ENCODE measurements at places on chromosomes 13 and 19.

GRCh38 chr19:17103177-17103576 lies 27.6 kb downstream of the MYO9B start:
- no peak for DNase-seq

DNA sequence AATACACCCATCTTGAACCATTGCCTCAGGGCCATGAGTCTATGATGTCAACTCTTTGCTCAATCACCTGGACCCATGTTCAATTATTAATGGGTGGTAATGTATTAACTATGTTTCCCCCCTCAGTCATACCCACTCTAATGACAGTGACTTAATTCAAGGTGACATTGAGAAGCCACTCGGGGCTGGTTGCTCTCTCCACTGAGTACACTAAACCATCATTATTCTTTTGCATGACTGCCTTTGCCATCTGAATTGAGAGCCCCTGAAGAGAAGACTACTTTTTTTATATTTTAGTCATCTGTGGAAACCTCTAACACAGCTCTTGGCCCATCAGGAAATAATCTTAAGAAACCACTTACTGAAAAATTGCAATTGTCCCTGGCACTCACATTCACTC lies 139.2 kb upstream of the SOX21 start:
- DNase-seq, result no peak

- DNase-seq, result no peak
These were observed 25.4 kb upstream of the GPR12 start for GRCh38 chr13:26785838-26786630.

GRCh38 chr13:78958006-78958405 lies 299.1 kb upstream of the OBI1 start:
- no peak for DNase-seq

DNA sequence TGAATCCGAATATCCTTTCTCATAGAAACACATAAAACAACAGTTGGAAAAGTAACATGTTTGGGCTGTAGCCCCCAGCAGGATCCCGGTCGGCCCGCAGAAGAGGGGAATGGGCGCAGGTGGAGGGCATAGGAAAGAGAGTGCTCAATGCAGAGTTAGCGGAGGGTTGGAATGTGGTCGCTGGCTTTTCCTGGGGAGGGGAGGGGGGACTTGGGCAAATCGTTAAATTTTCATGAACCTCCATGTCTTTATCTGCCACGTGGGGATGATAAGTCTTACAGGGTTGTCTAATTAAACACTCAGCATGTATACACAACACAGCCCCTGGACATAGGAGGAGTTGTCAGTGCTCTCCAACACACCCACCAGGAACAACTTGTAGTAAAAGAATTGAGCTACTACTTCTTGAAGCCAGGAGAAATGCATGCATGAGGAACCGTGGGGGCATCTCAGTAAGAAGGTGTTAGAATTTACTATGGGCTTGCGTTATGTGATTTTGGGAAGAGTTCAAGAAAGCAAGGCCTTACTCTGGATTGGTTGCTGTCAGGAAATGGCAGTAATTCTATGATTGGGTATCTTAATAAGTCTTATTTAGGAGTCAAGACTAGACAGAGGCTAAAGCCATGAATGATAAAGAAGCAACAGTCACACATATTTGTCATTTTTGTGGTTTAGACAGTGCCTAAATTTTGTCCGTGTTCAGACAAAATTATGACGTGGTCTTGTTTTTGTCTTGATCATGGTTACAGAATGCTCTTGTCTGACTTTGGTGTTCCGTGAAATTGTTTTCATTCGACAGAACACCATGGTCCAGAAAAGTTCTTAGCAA lies 671 bp upstream of the SLC46A3 start:
- no peak for DNase-seq

- DNase-seq, result no peak
These were observed at the start of gene MEIS3 for GRCh38 chr19:47419030-47419783. Gene MEIS3, minus strand, starts transcription at chr19:47419527. Its CDS starts 446 bp downstream, at chr19:47419081.

- DNase-seq, result no peak
These were observed 20.7 kb downstream of the POMP start for GRCh38 chr13:28679628-28680027.

GRCh38 chr13:19888799-19889198 lies 25.4 kb upstream of the ZMYM5 start:
- DNase-seq, result no peak

DNA sequence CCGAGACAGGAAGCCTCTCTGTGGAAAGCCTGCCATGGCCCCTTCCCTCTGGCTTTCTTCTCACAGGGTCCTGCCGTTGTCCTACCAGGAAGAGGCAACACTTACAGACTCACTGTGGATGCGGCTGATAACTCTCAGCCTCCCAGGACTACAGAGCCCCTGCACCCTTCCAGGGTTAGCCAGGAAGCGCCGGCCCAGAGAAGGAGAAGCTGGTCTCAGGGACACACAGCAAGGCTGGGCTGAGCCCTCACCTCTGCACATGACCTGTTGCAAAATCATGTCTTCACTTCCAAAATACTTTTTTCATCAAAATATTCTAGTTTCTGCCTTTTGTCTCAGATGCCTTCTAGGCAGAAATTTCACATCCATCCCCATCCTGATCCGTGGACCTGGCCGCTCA lies 1.9 kb downstream of the CEACAM20 start:
- no peak for DNase-seq

GRCh38 chr13:54852831-54853230 lies 1824.2 kb downstream of the OLFM4 start:
- DNase-seq, result no peak

DNA sequence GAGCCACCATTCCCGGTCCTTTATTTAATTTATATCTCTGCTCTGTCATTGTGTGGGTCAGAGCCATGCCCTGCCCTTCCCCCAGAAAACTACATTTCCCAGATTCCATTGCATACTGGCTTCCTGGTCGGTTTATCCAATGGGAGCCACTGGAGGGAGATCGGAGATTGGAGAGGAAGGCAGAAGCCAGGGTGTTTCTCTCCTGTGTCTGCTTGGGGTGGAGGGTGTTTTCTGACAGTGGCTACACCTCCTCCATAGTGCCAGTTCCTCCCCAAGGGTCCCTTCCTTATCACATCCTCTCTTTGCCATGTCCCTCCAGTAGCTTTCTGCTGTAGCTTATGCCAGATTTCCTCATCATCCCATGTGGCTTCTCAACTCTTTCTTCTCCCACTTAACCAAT lies 19.0 kb downstream of the OLFM2 start:
- no peak for DNase-seq

DNA sequence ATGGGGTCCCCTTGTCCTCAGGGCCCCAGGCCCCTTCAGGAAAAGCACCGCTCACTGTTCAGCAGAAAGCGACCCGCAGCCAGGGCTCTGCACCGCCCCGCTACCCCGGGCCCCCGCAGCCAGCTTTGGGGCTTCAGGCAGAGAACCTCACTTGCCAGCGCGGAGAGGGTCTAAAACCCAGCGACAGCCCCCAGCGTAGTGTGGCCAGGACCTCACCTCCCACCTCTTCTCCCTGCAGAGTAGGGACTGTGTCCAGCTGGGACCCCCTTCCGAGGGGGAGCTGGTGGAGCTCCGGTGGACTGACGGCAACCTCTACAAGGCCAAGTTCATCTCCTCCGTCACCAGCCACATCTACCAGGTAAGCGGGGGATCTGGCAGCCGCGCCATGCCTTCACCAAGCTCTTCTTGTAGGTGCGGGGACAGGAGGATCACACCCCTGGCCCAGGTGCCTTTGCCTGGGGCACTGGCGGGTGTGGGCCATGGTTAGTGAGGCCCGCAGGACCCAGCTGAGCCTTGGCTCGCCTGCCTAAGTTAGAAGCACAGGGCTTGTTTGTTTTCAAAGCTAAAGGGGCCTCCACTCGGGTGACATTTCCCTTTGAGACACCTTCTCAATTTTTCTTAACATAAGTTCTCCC lies 175.7 kb downstream of the KDM4B start:
- DNase-seq, result no peak

DNA sequence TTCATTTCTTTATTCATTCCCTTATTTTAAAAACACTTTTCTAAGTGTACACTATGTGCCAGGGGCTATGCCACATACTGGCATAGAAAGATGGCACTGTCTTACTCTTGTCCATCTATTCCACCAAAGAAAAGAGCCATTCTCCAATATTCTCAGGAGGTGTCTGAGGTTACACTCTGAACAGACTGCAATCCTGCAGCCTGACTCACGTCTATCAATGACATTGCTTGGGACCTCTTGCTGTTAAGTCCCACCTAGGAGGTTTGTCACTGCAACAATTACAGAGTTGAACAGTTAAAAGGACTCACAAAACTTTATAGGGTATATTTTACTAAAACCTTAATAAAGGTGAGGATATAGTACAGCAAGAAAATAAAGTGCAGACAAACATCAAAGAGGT lies 512.9 kb upstream of the HTR2A start:
- no peak for DNase-seq

GRCh38 chr13:70218618-70219017 lies 110.4 kb upstream of the KLHL1 start:
- no peak for DNase-seq

- DNase-seq, result no peak
These were observed 299.1 kb upstream of the TSHZ3 start for GRCh38 chr19:31648347-31648746.

- no peak for DNase-seq
These were observed 4.2 kb downstream of the SULT2B1 start for GRCh38 chr19:48556163-48556562.

DNA sequence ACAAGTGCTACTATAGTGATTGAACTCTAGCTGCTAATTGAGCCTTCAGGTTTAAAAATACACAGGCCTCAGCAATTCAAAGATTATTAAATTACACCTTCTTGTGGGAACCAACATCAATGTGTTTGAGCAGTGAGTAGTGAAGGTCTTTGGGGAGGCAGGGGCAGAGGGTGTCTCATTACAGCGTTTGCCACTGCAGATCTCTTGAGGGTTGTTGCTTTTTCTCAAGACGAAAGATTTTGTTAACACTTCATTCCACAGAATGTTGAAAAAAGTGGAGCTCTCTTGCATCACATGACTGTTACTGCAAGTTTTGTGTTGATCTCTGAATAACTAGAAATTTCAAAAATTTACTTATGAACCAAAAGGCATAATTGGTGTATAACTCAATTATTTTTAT lies 253.6 kb downstream of the ATP8A2 start:
- DNase-seq, result no peak

DNA sequence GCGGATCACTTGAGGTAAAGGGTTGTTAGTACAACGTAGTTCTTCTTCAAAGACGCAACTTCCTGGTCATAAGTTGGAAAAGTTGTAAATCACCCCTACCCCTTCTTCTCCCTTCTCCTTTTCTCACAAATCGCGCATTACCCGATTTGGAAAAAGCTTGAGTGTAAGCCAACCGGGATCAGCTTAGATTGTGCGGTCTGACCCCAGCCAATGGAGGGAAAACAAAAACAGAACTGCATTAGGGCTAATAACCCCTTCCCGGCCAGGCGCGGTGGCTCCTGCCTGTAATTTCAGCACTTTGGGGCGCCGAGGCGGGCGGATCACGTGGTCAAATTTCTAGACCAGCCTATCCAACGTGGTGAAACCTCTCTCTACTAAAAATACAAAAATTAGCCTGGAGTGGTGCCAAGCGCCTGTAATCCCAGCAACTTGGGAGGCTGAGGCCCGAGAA lies 806 bp downstream of the ZNF90 start:
- no peak for DNase-seq

- no peak for DNase-seq
These were observed 52.5 kb upstream of the GAS6 start for GRCh38 chr13:113916330-113916815.

- DNase-seq, result no peak
These were observed 219.9 kb upstream of the IRS2 start for GRCh38 chr13:110006304-110006703.

DNA sequence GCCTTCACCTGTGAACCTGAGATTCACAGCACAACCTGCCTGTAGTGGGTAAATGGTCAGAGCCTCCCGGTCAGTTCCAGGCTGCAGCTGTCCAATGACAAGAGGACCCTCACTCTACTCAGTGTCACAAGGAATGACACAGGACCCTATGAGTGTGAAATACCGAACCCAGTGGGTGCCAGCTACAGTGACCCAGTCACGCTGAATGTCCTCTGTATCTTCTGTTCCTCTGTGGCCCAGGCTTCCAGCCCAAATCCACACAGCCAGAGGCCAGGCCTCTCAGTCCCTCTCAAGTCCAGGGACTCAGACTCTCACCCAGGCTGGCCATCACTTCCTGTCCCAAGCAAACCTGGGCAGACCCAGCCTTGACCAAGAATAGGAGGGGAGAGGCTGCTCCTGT lies 10.8 kb downstream of the CEACAM3 start:
- DNase-seq, result no peak

DNA sequence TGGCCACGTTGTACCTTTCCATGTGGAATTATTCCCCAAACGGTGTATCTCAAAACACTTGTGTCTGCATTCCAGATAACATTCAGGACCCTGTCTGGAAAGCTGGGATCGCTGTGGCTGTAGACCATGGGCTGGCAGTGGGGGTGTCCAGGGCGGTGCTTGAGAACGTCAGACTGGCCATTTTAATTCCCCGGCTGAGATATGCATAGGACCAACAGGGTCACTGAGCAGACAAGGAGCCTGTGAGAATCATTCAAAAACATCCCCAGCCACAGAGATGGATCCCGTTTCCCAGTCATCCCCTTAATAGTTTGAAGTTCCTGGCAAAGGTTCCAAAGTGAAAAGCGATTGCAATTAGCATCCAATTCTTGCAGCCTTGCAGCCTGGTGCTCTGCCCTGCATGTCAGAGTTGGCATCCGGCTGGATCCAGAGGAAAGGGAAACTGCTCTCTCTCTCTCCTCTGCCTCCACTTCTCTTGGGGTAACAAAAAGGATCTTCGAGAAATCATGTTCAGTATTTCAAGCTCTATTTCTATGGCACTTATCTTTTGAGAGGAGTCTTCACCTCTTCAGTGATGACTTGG lies 41.6 kb downstream of the IFT88 start:
- DNase-seq, result no peak

GRCh38 chr19:54252845-54253244 lies 4.2 kb downstream of the LILRB5 start:
- no peak for DNase-seq

GRCh38 chr13:41563984-41564365 lies 106.6 kb downstream of the RGCC start:
- DNase-seq, result no peak

DNA sequence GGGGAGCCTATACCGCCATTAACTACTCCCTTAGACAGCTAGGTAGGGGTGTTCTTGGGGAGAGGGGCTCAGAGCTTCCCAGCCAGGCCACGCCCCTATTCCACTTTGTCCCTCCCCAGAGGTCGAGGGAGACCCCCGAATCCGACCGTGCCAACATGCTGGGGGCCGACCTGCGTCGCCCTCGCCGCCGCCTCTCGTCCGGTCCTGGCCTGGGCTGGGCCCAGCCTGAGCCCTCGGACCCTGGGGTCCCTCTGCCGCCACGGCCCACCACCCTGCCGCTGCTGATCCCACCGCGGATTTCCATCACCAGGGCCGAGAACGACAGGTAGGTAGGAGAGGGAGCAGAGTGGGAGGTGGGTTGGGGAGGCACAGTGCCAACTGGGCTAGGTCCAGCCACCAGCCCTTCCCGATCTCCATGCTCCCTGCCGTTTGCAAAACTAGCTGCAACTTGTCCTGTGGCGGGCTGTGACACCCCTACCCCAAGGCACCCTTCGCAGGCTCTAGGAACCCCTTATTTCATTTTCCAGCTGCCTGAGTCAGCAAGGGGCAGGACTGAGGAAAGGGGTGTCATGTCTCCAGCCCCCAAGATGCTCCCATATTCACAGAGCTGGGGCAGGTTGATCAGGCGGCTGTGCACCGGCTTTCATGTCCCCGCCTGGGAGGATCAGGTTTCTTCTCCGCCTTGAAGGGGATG lies 2.6 kb upstream of the PDE4A start:
- DNase-seq, result no peak

Data from caudate nucleus (tissue), 63 donors.